ENCODE measurements at places on chromosomes 7 and 10.

GRCh38 chr7:140746751-140747150 is 50.2 kb downstream of the NDUFB2 start:
- no peak overlapping the region for H3K27ac ChIP-seq
- H3K36me3 ChIP-seq, result peaks cover 25% of the 10 kb centered on the region
- no peak overlapping the region for H3K4me3 ChIP-seq
- no peaks in the 10 kb centered on the region for H3K27me3 ChIP-seq
- H3K4me1 ChIP-seq, result peaks cover 8% of the 10 kb centered on the region

DNA sequence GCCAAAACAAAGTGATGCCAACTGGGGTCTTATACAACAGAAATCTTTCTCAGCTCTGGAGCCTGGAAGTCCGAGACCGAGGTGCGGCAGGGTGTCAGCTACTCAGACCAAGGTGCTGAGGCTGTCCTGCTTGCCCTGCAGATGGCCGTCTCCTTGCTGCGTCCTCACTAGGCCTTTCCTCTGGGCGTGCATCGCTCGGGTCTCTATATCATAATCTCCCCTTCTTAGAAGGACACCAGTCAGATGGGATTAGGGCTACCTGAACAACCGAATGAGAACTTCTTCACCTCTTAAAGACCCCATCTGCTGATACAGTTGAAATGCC is 244.7 kb downstream of the EBF3 start:
- H3K27me3 ChIP-seq, result no peaks in the 10 kb centered on the region
- H3K4me1 ChIP-seq, result peaks cover 8% of the 10 kb centered on the region
- no peak for DNase-seq

- no peak for DNase-seq
- no peak overlapping the region for H3K27ac ChIP-seq
- H3K4me3 ChIP-seq, result no peak overlapping the region
- H3K4me1 ChIP-seq, result peaks cover 27% of the 10 kb centered on the region
- peaks cover 4% of the 10 kb centered on the region for H3K27me3 ChIP-seq
These were observed 10.4 kb downstream of the RAB11FIP2 start for GRCh38 chr10:118036281-118036875.

- H3K4me3 ChIP-seq, result peak within 1 kb of the TSS; percentile 86
- H3K4me1 ChIP-seq, result peaks cover 10% of the 10 kb centered on the region
- H3K36me3 ChIP-seq, result no peaks in the 10 kb centered on the region
- no peak within 1 kb of the TSS for H3K27ac ChIP-seq
- DNase-seq, result peak; percentile 78
- peaks cover 70% of the 10 kb centered on the region for H3K27me3 ChIP-seq
These were observed at the start of gene CAV2 for GRCh38 chr7:116499168-116500077. Gene CAV2 (plus strand): TSS chr7:116499738. CDS start chr7:116499782, 44 bp downstream.

DNA sequence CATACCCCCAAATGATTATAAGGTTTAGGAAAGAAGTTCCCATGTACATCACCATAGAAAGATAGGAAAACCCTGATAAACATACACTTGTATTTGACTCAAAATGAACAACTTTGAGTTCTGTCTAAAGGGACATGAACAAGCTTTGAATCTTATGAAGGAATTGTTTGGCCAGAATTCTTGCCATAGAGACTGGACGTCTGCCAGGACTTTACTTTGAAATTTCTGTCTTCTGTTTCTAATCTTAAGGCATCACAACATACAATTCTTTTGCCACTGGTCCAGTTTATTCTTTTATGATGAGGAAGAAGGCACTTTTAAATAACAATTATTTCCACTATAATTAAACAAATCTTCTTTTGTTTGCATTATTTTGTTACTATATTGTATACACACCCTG is 26.2 kb upstream of the CYP26C1 start:
- no peaks in the 10 kb centered on the region for H3K36me3 ChIP-seq
- peaks cover 10% of the 10 kb centered on the region for H3K27me3 ChIP-seq
- H3K4me1 ChIP-seq, result no peaks in the 10 kb centered on the region

DNA sequence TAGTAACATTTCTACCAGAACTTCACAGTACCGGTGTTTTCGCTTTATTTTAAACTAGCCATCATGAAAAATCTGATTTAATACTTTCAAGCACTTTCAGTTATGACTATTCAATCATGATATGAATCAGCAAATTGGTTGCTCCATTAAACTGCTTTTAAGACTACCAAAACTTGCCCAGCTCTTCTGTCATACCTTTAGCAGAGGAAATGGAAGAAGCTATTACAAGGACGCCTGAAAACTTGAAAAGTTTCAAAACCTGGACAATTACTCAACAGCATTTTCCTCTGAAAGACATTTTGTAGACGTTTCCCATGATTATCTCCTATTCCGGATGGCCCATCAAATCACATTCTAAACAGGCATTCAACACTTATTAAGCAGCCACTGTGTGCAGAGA is 2.0 kb downstream of the JAZF1 start:
- no peaks in the 10 kb centered on the region for H3K36me3 ChIP-seq
- peaks cover 27% of the 10 kb centered on the region for H3K27me3 ChIP-seq
- no peak for DNase-seq
- H3K4me1 ChIP-seq, result peaks cover 12% of the 10 kb centered on the region

- peaks cover 9% of the 10 kb centered on the region for H3K4me1 ChIP-seq
- no peak for DNase-seq
- H3K27me3 ChIP-seq, result peaks cover 6% of the 10 kb centered on the region
- H3K27ac ChIP-seq, result peak overlapping the region; percentile 24
- H3K36me3 ChIP-seq, result no peaks in the 10 kb centered on the region
These were observed 171.7 kb upstream of the PFKP start for GRCh38 chr10:2895594-2896196.

- H3K27ac ChIP-seq, result no peak overlapping the region
- peaks cover 15% of the 10 kb centered on the region for H3K4me1 ChIP-seq
- no peak for DNase-seq
- no peaks in the 10 kb centered on the region for H3K36me3 ChIP-seq
These were observed 3.8 kb downstream of the NKX2-3 start for GRCh38 chr10:99536338-99537085.

DNA sequence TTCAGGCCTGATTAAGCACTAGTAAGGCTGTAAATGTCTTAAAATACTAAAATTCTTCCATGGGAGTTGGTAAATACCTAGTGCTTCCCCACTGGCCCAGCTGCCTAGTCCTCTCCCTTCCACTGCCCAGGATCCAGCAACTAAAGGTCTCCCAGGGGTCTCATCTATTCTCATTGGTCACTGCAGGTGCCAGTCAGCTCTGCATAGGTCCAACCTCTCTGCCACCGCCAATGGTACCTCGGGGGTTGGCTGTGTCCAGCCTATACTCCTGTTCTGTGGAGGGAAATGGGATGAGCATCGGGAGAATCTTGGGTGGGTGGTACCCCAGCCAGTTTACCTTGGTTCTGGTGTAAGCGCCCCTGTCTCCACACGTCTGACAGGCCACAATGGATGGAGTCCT is 6.1 kb upstream of the CREB5 start:
- DNase-seq, result peak; percentile 15
- H3K4me1 ChIP-seq, result peaks cover 23% of the 10 kb centered on the region
- H3K27me3 ChIP-seq, result peaks cover 63% of the 10 kb centered on the region
- no peak overlapping the region for H3K4me3 ChIP-seq
- H3K36me3 ChIP-seq, result no peaks in the 10 kb centered on the region

DNA sequence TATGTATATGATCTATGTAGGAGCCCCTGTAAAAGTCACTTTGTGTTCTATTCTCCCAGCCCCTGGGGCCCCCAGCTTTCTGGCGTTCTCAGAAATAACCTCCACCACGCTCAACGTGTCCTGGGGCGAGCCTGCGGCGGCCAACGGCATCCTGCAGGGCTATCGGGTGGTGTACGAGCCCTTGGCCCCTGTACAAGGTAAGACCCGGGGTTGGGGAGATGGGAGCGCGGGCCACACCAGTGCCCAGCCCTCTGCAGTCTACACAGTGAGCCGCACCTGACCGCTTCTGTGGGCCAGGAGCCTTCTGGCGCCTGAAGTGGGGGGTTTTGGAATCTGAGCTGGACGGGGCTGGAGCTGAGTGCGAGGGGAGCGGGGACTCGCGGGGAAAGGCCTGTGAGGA is 472.1 kb upstream of the FOXK1 start:
- H3K4me3 ChIP-seq, result no peak overlapping the region
- DNase-seq, result no peak
- no peak overlapping the region for H3K27ac ChIP-seq
- peaks cover 35% of the 10 kb centered on the region for H3K4me1 ChIP-seq
- H3K36me3 ChIP-seq, result peaks cover 10% of the 10 kb centered on the region
- H3K27me3 ChIP-seq, result peaks cover 11% of the 10 kb centered on the region

GRCh38 chr10:89029785-89030437 is 39.3 kb downstream of the FAS start:
- H3K36me3 ChIP-seq, result no peaks in the 10 kb centered on the region
- H3K27me3 ChIP-seq, result peaks cover 7% of the 10 kb centered on the region
- H3K27ac ChIP-seq, result no peak overlapping the region
- H3K4me3 ChIP-seq, result no peak overlapping the region
- peak; percentile 70 for DNase-seq

GRCh38 chr10:8235253-8236027 is 181.0 kb downstream of the GATA3 start:
- H3K36me3 ChIP-seq, result no peaks in the 10 kb centered on the region
- DNase-seq, result no peak
- peaks cover 5% of the 10 kb centered on the region for H3K4me1 ChIP-seq
- peaks cover 30% of the 10 kb centered on the region for H3K27me3 ChIP-seq
- H3K27ac ChIP-seq, result no peak overlapping the region

DNA sequence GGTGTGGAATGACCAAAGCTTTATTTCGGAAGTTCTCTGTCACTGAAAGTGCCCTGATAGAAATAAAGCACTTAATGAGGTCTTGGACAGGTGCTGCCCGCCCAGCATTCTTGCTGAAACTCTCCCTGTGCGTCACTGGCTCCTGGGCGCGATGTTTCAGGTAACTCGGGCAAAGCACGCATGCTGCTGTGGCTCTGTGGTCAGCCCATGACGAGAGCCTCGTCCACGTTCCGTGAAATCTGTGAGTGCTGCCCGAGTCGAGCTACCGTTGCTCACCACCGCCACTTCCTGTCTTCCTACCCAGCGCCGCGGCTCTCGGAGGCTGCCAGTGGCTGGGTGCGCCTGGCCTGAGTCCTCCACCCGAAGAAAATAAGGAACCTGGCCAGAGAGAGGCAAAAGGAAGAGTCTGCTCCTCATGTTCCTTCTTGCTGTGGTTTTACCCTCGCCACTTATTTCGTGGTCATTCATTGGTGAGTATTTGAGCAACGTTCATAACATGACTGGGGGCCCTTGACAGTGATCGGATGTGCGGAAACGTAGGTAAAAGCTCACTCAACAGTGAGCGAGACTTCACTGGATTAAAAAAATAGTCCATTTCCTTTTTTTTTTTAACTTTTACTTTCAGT is 95.5 kb downstream of the MAP3K8 start:
- H3K27ac ChIP-seq, result no peak overlapping the region
- peaks cover 9% of the 10 kb centered on the region for H3K27me3 ChIP-seq
- no peak overlapping the region for H3K4me3 ChIP-seq
- DNase-seq, result no peak
- H3K4me1 ChIP-seq, result peaks cover 5% of the 10 kb centered on the region

Measured in nephron progenitor cell (in vitro differentiated cells).